ENCODE measurements at places on chromosomes 4 and X.

GRCh38 chrX:79412972-79413371, 45.8 kb upstream of the ITM2A start:
- DNase-seq, result no peak

DNA sequence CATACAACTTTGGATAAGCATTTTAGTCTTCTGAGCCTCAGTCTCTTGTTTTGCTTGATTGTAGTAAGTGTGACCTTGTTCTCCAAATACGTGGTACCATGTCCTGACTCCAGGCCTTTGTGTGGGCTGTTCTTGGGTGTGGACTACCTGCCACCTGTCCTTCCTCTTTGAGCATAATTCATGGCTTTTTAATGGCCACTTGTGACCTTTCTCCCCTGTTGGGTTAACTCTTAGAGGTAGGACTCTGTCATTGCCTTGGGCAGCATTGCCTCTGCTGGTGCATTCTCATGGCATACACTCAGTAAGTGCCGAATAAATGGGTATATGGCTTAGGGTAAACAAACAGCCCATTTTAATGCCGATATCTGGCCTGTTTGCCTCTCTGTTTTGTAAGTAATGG, 3.0 kb downstream of the NSD2 start:
- DNase-seq, result no peak

- no peak for DNase-seq
Observed at GRCh38 chr4:185811509-185812364, at the start of gene SORBS2. SORBS2 (minus strand) TSS chr4:185812194; CDS start chr4:185690571, 121,623 bp downstream.

GRCh38 chrX:110210417-110211139, 107.3 kb downstream of the AMMECR1 start:
- no peak for DNase-seq

DNA sequence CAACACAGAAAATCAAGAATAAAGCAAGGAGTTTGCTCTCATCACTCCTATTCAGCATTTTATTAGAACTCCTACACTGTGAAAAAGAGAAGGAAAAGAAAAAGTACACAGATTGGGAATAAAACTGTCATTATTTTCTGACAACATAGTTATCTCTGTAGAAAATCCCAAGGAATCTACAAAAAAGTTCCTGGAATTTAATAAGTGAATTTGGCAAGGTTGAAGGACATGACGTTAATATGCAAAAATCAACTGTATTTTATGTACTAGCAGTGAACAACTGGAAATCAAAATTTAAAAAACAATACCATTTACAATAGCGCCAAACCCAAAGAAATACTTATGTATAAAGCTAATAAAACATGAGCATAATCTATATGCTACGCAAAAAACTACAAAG, 26.3 kb downstream of the CHIC2 start:
- DNase-seq, result no peak

Measured in T-cell (primary cell).